Smooth muscle cell of the umbilical artery (primary cell): ENCODE measurements at places on chromosomes 13 and 19. TPM values are rescaled to one million over a fixed set of nuclear protein-coding genes. Genes with fewer than 3 reads are reported as not detected.

The ZNF480 gene
- total RNA-seq = 2.7 and 4.1 TPM in 2 replicates

The RPS28 gene
- total RNA-seq = 200 and 362 TPM in 2 replicates

The GNA15 gene
- under 0.01 and 0.46 TPM in 2 replicates for total RNA-seq

The TMPRSS9 gene
- not detected in 2 replicates for total RNA-seq

The ZNF540 gene
- total RNA-seq = 0.28 and 0.89 TPM in 2 replicates

The COX6B1 gene
- total RNA-seq = 228 and 480 TPM in 2 replicates

The LILRB3 gene
- total RNA-seq = not detected in 2 replicates

The ZNF729 gene
- total RNA-seq = not detected in 2 replicates

The GNG7 gene
- total RNA-seq = 0.09 and 0.30 TPM in 2 replicates

The ADGRE3 gene
- total RNA-seq = not detected in 2 replicates

The SPACA4 gene
- not detected in 2 replicates for total RNA-seq
